CD4-positive, alpha-beta memory T cell (primary cell): ENCODE measurements at places on chromosomes 5 and 9. TPM values are rescaled to one million over a fixed set of nuclear protein-coding genes. Genes with fewer than 3 reads are reported as not detected.

DNA sequence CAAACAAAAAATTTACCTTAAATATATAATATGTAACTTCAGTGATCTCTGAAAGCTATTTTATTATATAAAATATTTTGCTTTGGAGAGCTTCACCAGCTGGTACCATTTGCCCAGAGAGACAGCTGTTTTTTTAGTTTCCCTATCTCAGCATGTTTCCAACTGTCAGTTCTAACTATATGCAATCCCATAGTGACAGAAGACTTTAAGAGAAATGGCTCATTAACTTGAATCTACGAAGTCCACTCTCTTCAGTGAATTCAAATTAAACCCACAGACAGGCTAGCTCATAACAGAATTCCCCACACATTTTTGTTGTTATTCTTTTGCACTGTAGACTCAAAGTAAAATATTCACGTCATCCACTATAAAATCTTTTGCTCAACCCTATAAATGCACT, 251.8 kb upstream of the POU5F2 start:
- H3K27ac ChIP-seq: no peak overlapping the region
- no peak overlapping the region for H3K4me3 ChIP-seq
- no peaks in the 10 kb centered on the region for H3K4me1 ChIP-seq
- no peaks in the 10 kb centered on the region for H3K36me3 ChIP-seq

DNA sequence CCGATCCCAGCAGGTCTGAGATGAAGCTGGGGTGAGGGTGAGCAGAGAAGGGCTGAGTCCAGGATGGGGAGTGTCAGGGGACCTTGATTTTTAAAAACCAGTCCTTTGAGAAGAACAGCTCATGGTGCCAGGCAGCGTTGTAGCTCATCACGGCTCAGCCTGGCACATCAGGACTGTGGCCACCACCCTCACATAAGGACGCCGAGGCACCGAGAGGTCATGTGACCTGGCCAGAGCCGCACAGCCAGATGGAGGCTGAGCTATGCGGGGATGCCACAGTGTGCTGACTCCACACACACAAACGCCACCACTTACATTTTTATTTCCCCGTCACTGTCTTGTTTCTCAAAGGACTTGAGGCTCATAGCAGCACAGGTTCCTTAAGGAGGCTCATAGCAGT, 32.9 kb upstream of the CEP72 start:
- H3K27ac ChIP-seq: no peak overlapping the region
- no peaks in the 10 kb centered on the region for H3K36me3 ChIP-seq
- DNase-seq: no peak
- no peaks in the 10 kb centered on the region for H3K4me1 ChIP-seq
- H3K27me3 ChIP-seq: peaks cover 10% of the 10 kb centered on the region

GRCh38 chr9:137080260-137081122, 3.2 kb downstream of the UAP1L1 start:
- no peaks in the 10 kb centered on the region for H3K27me3 ChIP-seq
- peaks cover 13% of the 10 kb centered on the region for H3K4me1 ChIP-seq
- no peak for DNase-seq
- no peak overlapping the region for H3K4me3 ChIP-seq

GRCh38 chr5:82050955-82051354, 79.1 kb downstream of the ATG10 start:
- no peaks in the 10 kb centered on the region for H3K27me3 ChIP-seq
- no peak overlapping the region for H3K4me3 ChIP-seq
- H3K36me3 ChIP-seq: no peaks in the 10 kb centered on the region
- H3K4me1 ChIP-seq: no peaks in the 10 kb centered on the region
- DNase-seq: no peak

CDC20B gene
- not detected for total RNA-seq

DMRT3 gene
- total RNA-seq: not detected
